Posterior cingulate gyrus (tissue), 11 donors: ENCODE measurements at places on chromosomes 11 and 22.

- DNase-seq: no peak
Observed at GRCh38 chr11:114263513-114264170, 32.6 kb upstream of the NNMT start.

DNA sequence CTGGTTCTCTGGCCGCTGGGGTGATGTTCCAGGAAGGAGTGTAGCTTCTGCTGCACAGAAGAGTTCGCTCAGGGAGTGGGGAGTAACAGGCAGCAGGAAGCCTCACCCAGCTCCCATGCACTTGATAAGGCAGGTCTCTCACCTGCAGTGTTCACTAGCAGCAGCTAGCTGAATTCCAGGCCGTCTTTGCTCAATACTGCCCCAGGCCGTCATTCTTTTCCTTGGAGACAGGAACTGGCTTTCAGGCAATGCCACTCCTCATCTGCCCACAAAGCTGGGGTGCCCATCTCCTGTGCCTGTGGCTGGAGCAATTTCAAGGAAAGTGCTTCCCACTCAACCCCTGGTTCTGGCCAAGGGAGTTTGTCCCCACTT is 66.1 kb downstream of the ARHGAP42 start:
- no peak for DNase-seq

- DNase-seq: no peak
Observed at GRCh38 chr11:74695705-74696280, 35.4 kb downstream of the CHRDL2 start.

DNA sequence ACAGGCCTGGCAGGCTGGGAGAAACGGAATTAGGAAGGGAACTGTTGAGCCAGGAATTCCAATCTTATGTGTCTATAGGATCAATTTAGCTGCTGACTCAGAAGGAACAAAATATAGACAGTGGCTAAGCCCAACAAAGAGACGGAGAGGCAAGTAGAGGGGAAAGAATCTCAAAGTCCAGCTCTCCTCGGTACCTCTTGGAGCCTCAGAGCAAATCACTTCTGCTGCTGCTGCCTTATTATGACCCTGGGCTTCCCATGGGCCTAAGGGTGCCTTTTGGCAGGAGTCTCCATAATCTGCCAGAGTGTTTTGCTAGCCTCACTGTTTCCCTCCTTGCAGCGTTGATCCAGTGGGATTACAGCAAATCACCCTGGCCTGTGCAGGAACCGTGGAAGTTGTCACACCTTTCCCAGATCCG is 31.7 kb downstream of the PAX6 start:
- DNase-seq: no peak

DNA sequence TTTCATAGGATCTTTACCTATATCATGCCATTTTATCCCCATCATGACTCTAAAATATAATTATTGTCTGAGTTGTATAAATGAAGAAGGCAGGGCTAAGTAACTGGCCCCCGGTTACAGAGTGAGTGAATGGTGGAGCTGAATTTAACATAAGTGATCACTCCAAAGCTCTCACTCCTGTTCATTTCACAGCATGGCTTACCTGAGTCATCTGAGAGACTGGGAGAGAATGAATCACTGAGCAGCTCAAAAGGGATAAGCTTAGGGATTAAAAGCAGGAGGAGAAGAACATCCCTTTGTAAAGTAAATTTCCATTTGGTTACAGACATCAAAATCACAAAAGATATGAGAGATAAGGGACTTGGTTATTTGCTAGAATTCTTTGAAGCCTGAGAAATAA is 294.0 kb upstream of the CTSC start:
- DNase-seq: no peak

- DNase-seq: no peak
Observed at GRCh38 chr11:114208377-114208776, 87.8 kb upstream of the NNMT start.

- no peak for DNase-seq
Observed at GRCh38 chr11:11262171-11262920, 90.7 kb downstream of the CSNK2A3 start.

GRCh38 chr11:70581991-70582885 is 183.9 kb downstream of the CTTN start:
- no peak for DNase-seq

DNA sequence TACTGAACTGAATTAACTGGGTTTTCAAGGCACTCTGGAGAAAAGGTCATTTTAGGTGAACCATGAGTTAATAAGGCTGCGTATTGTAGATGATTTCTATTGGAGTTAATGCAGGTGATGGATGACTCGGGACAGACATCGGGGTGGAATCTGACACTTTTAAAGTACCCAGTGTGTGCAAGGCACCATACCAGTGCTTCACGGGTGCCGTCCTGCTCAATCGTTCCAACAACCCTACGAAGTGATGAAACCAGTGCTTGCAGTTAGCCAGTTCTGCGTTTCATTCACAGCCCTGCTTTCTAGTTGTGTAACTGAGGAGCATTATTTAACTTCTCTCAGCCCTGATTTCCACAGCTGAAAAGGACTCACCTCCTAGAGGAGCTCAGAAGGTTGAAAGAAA is 216.5 kb downstream of the BARX2 start:
- DNase-seq: no peak

- no peak for DNase-seq
Observed at GRCh38 chr11:62988276-62988675, 3.5 kb upstream of the SLC22A6 start.

GRCh38 chr11:31412946-31413345 is 43.3 kb downstream of the DNAJC24 start:
- no peak for DNase-seq

DNA sequence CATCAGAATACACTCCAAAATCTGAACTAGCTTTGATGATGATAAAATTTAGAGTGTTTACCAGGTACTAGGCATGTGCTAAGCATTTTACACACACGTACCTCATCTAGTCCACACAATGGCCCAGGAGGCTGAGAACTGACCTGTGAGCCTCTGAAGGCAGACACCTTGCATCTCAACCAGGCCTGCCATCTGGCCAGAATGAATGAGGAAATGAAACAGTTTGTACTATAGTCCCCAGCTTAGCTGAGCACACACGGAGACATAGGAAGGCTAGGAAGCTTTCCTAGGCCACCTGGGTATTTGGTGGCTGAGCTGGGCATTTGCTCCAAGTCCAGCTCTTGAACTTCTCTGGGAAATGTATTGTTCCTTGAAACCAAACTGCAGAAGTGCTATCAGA is 6.9 kb upstream of the SHANK3 start:
- DNase-seq: no peak

DNA sequence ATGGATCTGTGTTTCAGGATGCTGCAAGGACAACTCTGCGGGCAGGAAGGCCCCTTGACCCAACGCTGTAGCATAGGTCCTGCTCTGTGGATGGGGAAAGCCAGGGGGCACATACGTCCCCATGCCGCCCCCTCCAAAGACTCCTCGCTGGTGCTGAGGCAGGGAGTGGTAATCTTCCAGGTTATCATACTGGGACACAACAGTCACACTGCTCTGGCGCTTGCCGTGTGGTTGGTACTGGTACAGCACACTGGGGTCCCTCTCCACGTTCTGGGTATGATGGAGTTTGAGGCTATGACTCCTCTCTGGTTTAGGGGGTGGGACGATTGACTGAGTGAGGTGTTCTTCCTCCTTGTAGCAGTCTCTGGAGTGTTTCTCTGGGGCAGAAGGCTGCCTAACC is 26.2 kb upstream of the TP53AIP1 start:
- DNase-seq: no peak

GRCh38 chr11:62498492-62499286 is 47.9 kb downstream of the AHNAK start:
- no peak for DNase-seq

DNA sequence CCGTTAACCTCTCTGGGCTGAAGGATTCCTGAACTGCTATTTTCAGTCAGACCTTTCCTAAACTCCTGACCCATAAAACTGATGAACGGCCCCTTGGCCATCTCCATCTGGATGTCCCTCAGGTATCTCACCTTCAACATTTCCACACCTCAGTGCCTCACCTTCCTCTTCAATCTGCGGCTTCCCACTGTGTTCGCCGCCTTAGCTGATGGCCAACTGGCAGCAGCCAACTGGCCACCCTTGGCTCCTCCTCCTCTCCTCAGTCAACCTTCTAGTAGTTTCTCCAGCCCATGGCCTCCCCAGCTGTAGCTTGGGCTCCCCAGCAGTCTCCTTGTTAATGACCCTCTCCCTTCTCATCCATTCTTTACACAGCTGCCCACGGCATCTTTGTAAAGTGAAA is 55.0 kb upstream of the PHOX2A start:
- DNase-seq: no peak

- DNase-seq: no peak
Observed at GRCh38 chr22:40911772-40912171, 39.4 kb upstream of the RBX1 start.

- DNase-seq: no peak
Observed at GRCh38 chr11:133443206-133443747, 89.0 kb downstream of the OPCML start.

GRCh38 chr11:35330931-35331330 is 88.4 kb downstream of the SLC1A2 start:
- DNase-seq: no peak

DNA sequence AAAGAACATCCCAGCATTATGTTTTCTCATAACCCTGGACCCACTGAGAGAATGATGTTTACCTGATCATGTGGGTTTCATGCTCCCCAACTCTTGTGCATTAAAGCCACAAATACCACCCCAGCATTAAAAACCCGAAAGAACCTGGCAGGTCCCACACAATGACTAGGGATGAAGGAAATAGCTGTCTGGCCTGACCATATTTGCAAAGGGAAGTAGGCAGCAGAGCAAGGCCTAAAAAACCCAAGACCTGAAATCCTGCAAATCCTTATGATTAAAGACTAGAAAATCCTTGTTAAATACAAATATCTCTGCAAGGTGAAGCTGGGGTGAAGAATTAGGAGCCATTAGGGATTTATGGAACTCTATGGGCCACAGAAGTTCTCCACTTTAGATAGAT is 23.7 kb downstream of the PAK1 start:
- no peak for DNase-seq

DNA sequence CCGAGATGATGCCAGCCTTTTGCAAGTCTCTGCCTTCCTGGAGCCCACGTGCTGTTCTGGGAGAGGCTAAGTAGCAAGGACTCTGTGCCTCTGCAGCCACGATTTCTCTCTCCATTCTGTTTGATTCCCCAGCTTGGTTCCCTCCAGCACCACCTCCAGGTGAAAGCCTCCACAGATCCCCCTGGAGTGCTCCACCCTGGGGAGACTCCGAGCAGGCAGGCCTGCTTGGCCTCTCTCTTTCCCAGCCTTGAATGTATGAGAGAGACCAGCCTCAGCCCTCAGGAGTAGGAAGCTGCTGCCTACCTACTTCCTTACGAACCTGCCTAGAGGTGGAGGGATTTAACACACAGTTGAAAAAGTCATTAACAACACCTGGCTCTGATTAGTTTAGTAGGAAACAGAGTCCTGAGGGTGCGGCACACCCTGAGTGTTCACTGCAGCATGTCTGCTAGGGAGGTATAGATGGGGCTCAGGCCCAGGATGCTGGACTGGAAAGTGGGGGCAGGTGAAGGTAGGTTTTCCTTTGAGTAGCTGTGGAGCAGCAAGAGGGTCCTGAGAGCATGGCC is 22.5 kb downstream of the TMPRSS5 start:
- DNase-seq: no peak

GRCh38 chr11:11708256-11708655 is 86.5 kb upstream of the GALNT18 start:
- no peak for DNase-seq

DNA sequence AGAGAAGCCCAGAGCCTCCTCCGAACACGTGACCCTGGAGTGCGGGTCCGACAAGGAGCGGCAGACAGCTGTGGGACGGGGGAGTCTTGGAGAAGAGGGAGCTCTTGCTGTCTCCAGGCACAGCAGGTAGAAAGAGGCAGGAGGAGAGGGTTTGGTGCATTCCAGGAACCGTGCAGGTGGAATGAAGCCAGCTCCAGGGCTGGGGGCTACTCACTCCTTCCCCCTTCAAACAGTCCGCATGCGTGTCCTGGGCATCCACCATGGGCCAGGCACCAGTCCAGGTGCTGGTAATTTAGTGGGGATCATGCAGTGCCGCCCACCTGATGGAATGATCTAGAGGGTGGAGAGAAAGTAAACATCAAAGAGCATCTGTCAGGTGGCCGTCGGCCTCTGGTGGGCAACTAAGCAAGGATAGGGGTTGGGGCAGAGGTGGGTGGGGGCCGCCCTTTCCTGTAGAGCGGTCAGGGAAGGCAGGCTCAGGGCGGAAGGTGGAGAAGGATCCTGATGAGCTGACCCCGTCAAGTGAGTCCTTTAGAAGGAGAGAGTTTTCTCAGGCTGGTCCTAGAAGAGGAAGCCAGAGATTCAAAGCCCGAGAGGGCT is 850.0 kb downstream of the TBC1D22A start:
- no peak for DNase-seq

DNA sequence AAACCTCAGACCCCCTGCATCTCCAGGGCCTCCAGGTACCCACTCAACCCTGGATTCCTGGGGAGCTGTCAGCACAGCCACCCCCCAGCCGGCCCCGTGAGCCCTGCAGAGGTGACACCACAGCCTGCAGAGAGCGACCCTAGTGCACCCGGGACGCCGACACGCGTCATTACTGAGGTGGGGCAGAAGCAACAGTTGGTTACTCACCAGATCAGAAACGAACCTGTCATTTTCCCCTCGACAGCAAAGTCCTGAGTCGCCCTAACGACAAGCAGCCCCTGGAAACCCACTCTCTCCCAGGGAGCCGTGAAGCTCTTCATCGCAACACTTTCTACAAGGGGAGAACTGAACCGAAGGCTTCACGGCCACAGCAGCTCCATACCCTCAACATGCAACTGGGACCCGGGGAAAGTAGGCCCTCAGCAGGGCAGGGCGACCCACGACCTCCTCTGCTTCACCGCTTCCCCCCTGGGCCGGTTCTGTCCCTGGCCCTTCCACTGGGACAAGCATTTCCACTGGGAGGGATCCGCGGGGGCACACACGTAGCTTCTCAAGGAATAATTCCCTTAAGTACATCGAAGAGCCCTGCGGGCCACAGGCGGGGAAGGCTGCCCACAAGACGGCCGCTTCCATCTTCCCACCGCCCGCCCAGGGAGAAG is 1.6 kb downstream of the BRD1 start:
- no peak for DNase-seq

DNA sequence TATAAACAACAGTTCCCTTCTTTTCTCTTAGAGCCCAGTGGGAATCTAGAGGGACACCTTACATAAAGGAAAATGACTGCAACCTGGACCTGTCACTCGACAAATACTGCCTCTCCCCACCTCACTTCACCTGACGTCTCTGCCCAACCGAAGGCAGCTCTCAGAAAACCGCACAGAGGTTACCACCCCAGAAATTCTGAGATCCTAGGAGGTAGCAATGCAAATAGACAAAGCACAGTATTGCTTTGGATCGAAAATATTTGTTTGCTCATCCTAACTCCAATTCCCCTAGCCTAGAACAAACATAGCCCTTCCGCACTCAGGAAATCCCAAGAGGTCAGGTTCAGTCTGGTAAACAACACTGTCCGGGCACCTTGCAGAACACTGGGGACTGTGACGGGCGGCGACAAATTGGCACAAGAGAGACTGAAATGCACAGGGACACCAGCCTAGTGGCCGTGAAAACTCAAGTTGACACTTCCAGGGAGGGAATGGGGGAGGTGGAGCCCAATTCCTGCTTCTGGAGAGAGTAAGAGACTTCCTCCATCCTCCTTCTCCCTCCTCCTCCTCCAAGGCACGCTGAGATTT is 420 bp upstream of the TRIM44 start:
- no peak for DNase-seq

- DNase-seq: no peak
Observed at GRCh38 chr11:74443071-74443864, 24.1 kb downstream of the KCNE3 start.

- DNase-seq: no peak
Observed at GRCh38 chr11:63917692-63918506, 935 bp upstream of the RCOR2 start.
